ENCODE measurements at places on chromosomes 11 and 22.

DNA sequence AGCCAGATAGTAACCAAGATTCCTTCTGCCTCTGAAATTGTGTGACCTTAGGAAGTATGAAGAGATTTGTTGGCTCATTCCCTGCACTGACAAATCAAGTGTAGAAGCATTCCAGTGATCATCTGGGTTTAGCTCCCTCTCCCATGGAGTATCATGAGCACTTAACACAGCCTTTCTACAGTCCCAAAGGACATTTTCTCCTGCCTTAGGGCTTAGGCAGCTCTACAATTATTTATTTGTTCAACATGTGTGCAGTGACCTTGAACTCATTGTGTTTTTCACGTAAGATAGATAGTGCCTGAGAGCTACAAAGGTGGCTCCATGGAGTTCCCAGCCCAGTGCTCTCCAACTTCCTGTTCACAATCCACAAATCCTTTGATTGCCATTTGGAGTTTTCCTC, 94.8 kb upstream of the FAT3 start:
- no peak for DNase-seq

- no peak for DNase-seq
Measured at GRCh38 chr11:19176629-19177186, 25.1 kb downstream of the CSRP3 start.

- DNase-seq: no peak
Measured at GRCh38 chr11:120606211-120607010, 94.9 kb downstream of the GRIK4 start.

GRCh38 chr22:46050916-46051614, 74.1 kb upstream of the WNT7B start:
- peak; percentile 12 for DNase-seq

GRCh38 chr11:1732418-1733008, 17.9 kb downstream of the IFITM10 start:
- no peak for DNase-seq

GRCh38 chr11:112374486-112375140, 114.0 kb upstream of the PLET1 start:
- no peak for DNase-seq

- DNase-seq: no peak
Measured at GRCh38 chr11:133323354-133323753, 208.9 kb downstream of the OPCML start.

DNA sequence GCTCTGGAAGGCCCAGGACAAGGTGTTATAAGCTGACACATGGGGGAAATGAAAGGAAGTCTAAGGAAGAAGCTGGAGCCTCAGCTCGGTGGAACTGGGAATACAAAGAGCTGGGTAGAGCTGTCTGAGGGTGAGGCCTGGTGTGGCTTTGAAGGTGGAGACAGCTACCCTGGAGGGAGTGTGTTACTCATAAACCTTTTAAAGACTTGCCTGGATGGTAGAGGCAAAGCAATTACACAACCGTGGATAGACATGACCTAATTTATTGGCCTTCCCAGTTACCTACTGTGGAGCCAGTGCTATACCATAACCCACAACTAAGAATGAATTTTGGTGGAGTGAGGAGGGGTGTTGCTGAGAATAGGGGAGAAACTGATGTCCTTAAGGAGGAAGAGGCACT, 22.6 kb downstream of the EXPH5 start:
- DNase-seq: no peak

DNA sequence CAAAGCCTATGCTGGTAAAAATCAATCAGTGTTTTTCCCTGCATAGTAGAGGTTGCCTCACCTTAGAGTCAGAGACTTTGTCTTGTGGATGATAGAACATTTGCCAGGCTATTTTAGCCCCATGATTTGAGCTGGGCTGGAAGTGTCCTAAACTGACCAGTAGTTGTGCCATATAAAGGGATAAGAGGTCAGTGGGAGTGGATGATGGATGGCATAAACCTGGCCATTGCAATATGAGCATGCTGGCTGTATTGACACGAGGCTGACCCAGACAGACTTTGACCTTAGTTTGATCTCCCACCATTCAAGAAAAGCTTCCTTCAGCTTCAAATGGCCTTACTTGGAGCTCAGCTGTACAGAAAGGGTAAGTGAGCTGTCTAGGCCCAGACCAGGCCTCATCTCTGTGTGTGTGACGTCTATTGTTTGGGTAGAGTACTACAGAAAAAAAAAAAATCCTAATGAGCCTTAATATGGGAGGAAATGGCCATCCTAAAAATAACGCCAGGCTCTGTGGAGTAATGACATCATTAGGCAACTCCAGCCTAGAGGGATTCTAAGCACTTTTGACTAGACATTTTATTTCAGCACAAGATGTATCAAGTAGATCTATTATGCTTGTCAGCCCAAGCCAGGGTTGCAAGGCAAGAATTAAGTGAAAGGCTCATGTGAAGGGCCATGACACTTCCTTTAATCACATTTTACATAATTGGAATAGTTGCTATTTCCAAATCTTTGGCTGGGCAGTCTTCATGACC, 51.3 kb upstream of the CADM1 start:
- no peak for DNase-seq

- no peak for DNase-seq
Measured at GRCh38 chr11:68189082-68189481, 24.0 kb downstream of the KMT5B start.

- DNase-seq: no peak
Measured at GRCh38 chr11:46597609-46598219, 3.9 kb upstream of the AMBRA1 start.

GRCh38 chr11:98183034-98183433, 837.7 kb upstream of the CNTN5 start:
- DNase-seq: no peak

- no peak for DNase-seq
Measured at GRCh38 chr11:61482513-61482912, 26.0 kb upstream of the LRRC10B start.

GRCh38 chr11:122285070-122285988, 169.3 kb upstream of the BLID start:
- no peak for DNase-seq

Measured in testis (tissue), 5 donors.